ENCODE measurements at places on chromosomes 12 and 14. TPM values are rescaled to one million over a fixed set of nuclear protein-coding genes. Genes with fewer than 3 reads are reported as not detected.
A peak's percentile ranks its signal among the peaks of the same experiment; 100 is the strongest.

GRCh38 chr12:25959071-25959961 lies 834 bp downstream of the RASSF8 start:
- ATAC-seq, result peak; percentile 24

- ATAC-seq, result no peak
Measured at GRCh38 chr12:6843118-6843902, 2.6 kb downstream of the GNB3 start.

Gene IGFBP6
- 6.0 TPM for total RNA-seq

DNA sequence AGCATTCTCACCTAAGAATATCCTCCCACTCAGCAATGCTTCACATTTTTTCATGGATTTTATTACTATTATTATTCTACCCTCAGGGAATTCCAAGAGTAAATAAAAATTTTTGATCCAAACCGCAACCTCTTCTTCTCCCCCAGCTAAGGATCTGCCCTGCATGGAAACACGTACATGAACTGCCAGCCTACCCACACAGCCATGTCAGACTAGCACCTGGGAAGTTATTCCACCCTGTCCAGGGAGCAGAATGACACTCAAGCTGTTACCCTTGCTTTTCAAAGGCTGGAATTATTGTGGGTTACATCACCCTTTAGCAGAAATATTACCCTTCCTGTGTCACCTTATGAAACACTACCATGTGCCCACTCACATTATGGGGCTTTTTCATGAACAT lies 227.3 kb upstream of the USP15 start:
- ATAC-seq, result no peak

GRCh38 chr12:91093341-91093740 lies 18.0 kb downstream of the LUM start:
- ATAC-seq, result no peak

DNA sequence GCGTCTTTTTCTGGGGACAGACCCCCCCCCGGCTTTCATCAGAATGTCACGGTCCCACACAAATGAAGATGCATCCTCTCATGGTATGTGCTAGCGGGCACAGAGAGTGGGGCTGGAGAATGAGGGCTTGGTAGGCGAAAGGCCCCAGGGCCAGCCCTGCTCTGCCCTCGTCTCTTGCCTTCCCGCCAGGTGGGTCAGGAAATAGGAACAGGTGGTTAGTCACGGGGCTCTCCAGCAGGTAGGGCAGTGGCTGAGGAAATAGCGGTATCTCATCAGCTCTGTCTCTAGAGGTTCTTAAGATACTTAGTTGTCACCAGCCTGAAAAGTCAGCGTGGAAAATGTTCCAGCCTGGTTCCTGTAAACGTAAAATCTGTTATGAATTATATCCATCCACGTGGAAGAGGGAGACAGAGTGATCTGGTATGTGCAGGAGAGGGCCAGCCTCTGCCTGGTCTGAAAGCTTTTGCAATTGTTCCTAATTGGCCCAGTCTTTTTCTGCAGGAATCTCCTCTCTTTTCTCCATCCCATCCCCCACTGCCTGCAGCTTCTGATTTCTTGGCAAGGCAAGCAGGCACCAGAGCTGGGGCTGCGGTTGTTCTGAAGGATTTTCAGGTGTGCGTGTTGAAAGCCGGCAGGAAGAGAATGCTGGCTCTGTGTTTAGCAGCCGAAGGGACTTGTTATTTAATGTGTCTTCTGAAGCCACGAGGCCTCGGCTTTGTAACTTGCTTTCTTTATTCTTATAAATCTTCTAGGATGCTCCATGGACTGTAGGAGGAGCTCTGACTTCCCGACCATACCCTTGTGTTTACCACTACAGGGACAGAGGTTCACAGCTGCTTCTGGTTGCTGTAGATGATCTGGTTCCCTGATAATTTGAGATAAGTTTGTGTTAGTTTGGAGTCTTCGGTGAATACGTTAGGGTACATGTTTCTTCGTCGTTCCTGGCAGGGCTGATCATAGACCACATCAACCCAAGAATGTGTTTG lies 131.1 kb downstream of the CACNA1C start:
- ATAC-seq, result no peak

- ATAC-seq, result no peak
Measured at GRCh38 chr14:33285902-33286700, 347.4 kb downstream of the NPAS3 start.

DNA sequence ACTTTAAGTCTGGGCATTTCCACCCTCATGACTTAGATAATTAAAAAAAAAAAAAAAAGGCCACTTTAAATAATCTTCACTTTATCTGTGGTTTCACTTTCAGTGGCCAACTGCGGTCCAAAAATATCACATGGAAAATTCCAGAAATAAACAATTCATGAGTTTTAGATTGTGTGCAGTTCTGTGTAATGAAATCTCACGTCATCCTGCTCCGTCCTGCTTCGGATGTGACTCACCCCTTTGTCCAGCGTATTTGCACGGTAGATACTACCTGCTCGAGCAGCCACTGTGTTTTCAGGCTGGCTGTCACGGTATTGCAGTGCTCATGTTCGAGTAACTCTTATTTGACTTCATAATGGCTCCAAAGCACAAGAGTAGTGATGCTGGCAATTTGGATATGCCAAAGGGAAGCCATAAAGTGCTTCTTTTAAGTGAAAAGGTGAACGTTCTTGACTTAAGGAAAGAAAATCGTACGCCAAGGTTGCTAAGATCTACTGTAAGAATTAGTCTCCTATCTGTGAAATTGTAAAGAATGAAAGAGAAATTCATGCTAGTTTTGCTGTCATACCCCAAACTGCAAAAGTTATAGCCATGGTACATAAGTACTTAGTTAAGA lies 2.4 kb downstream of the E2F7 start:
- no peak for ATAC-seq

- ATAC-seq, result no peak
Measured at GRCh38 chr14:74671789-74672188, 41.1 kb downstream of the AREL1 start.

DNA sequence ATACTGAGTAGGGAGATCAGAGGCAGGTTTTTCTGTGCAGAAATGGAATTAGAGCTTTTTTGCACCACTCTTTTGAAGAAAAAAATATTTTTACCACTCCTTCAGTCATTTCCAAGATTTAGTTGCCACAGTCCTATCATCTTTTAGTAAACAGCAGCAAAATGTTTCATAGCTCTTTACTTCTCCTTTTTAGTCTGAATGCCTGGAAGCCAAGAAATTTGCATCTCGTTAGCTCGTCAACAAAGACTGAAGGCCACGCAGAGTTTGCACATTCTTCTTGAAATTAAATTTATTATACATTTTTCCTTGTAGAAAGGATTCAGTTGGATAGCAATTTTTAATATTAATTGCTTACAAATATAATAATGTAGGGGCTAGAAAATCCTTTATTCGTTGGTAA lies 544.5 kb upstream of the ATP2B1 start:
- ATAC-seq, result no peak

- peak; percentile 12 for ATAC-seq
Measured at GRCh38 chr12:71664411-71665089, 449 bp downstream of the THAP2 start.

DNA sequence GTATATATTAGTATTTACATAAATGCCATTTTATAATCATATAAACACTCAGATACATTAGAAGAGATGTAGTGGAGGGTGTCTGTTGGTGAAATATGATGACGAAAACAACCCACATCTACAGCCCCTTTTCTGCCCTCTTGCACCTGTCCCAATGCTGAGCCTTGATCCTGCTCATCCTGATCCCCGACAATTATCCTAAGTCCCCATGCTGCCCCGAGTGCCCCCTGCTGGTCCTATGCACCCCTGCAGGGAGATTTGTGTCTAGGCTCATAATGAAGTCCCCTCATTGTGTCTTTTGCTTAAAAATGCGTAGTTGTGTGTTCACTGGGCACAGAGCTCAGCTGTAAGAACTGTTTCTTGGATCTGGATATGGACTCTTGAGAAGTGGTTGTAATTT lies 554.5 kb downstream of the TMEM121 start:
- ATAC-seq, result no peak

GRCh38 chr12:125210104-125210755 lies 145.0 kb downstream of the AACS start:
- no peak for ATAC-seq

GRCh38 chr12:82740129-82741000 lies 53.7 kb downstream of the TMTC2 start:
- ATAC-seq, result no peak

DNA sequence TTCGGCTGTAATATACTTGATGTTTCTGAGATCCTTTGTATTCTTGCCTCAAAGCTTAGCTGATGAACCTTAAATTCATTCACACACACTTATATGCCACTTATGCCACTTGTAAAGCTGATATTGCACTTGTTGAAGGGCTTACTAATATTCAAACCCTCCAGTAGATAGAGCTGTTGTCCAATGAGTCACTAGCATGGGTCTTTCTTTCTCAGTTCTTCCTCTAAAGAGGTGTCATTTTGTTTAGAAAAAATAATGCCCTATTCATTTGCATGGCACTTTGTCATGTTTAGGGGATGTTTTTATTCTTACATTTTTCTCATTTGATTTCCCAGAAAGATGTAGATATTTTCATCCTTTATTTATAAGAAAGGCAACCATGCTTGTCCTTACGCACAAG lies 56.4 kb downstream of the MON2 start:
- ATAC-seq, result peak; percentile 85

GRCh38 chr14:32350020-32350419 lies 20.9 kb downstream of the AKAP6 start:
- ATAC-seq, result peak; percentile 53

GRCh38 chr12:41286426-41286825 lies 98.3 kb downstream of the PDZRN4 start:
- ATAC-seq, result no peak

Gene OVCH1
- not detected for total RNA-seq

All from activated T-helper 17 cell treated with anti-CD3 and anti-CD28 coated beads, Interleukin-2, amount 50 U/mL, for 72 hours (primary cell).